Hepatocyte (in vitro differentiated cells): ENCODE measurements at places on chromosomes 1 and 21. TPM values are rescaled to one million over a fixed set of nuclear protein-coding genes. Genes with fewer than 3 reads are reported as not detected.

Gene TMEM201
- polyA plus RNA-seq = 8.7 and 11.2 TPM in 2 replicates

Gene FAM72C
- polyA plus RNA-seq = 0.50 and 1.4 TPM in 2 replicates

Gene CFAP74
- polyA plus RNA-seq = 0.07 TPM in 1 of 2 replicates, not detected in the other

Gene MATN1
- polyA plus RNA-seq = 3.4 and 3.7 TPM in 2 replicates

DNA sequence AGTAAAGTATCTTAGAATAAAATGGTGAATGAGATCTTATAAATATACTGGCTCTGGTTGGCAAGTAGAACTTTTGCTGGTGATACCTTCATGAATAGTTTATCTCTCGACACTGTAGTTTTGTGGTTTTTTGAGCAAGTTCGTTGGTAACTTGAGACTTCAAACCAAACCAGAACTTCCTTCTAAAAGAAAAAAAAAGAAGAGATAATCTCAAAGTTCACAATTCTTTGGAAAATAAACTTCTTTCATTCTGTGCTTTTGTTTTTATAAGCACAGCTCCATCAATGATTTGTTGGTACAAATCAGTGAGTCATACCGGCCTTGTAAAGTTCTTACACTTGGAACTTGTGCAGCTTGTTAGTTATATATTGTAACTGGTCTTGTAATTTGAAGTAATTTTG, 2.3 kb downstream of the HIPK1 start:
- peak overlapping the region; percentile 95 for H3K4me3 ChIP-seq
